ENCODE measurements at places on chromosomes 6 and 20. TPM values are rescaled to one million over a fixed set of nuclear protein-coding genes. Genes with fewer than 3 reads are reported as not detected.

Gene C20orf144
- not detected for total RNA-seq

Gene HUS1B
- total RNA-seq = not detected

Gene KCNK15
- total RNA-seq = not detected

Gene UNC5CL
- total RNA-seq = 0.52 TPM

Gene TSBP1
- not detected for total RNA-seq

Gene GGTLC1
- not detected for total RNA-seq

Gene KIF25
- 0.16 TPM for total RNA-seq

Gene RNF5
- 54.6 TPM for total RNA-seq

Gene RHAG
- not detected for total RNA-seq

Gene SLC17A3
- total RNA-seq = not detected

DNA sequence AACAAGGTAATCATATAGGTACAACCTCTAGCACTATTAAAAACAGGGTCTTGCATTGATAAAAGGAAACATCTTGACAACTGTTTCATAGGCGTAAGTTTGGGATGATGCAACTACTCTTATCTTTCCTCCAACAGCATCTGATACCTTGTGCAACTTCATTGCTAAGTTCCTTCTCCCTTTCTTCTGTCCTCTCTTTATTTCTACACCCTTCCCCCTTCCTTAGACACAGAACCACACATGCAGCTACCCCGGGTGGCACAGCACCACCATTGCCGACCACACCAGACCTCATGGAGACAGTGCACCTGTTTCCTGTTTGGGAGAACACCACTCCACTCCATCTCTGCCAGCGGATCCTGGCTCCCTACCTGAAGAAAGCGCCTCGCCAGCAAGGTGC, 14.4 kb downstream of the MYB start:
- no peak for DNase-seq

DNA sequence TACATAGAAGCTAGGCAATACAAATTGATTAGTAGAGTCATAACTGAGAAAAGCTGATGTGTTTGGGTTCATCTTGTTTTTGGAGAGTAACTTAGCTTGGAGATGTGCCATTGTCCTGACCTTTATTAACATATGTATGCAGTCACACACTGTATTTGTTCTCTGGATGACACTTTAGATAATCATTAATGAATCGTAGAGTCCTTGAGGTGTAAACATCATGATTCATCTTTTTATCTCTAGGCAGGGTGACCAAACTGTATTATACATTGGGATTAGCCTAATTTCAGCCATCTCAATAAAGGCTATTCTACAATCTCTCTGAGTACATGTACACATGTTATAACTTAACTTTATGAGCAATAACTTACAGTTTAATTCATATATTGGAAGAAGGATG, 3.6 kb upstream of the MTCL3 start:
- no peak for DNase-seq

- DNase-seq = no peak
These were observed 141.7 kb downstream of the NKAIN2 start for GRCh38 chr6:123945386-123945785.

DNA sequence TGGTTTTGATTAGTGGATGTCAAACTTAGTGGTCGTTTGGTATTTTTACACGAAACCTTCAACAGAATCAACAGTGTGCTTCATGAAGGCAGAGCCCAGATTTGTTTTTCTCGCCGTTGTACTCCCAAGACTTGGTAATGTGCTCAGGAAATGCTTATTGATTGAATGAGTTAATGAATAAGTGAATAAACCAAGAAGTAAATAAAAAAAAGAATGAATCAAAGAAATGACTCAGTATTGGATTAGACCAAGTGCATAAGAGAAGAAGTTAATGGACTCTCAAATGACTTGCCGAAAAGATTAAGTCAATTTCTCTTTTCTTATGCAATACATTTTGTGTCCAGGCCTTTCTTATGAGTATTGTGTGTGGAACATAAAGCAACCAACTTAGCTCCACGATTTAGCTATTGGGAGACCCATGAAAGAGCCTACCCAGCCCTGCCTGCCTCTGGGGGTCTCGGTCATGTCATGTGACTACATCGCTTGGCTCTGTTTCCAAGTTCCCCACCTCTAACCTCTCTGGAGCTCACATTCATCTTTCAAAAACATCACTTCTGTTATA, 10.6 kb upstream of the FUCA2 start:
- no peak for DNase-seq

GRCh38 chr20:8373579-8373978, 241.5 kb downstream of the PLCB1 start:
- DNase-seq = no peak

DNA sequence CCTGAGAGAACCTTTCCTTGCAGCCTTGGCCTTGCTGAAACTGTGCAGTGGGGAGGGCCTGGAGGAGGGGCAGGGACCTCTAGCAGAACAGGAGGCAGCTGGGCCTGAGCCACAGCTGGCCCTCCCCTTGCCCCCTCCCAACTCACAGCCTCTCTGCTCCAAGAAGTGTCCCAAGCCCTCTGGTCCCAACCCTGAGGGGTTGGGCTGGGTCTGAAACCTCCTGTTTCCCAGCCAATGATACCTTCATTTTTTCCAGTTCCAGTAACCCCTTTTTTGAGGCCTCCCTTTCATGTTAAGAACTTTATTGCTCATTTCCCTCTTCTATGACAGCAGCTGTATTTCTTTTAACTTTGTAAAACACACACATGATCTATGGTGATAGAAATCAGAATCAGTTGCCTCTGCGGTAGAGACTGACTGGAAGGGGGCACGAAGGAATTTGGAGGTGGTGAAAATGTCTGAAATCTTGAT, 17.9 kb upstream of the ARMC12 start:
- DNase-seq = no peak

DNA sequence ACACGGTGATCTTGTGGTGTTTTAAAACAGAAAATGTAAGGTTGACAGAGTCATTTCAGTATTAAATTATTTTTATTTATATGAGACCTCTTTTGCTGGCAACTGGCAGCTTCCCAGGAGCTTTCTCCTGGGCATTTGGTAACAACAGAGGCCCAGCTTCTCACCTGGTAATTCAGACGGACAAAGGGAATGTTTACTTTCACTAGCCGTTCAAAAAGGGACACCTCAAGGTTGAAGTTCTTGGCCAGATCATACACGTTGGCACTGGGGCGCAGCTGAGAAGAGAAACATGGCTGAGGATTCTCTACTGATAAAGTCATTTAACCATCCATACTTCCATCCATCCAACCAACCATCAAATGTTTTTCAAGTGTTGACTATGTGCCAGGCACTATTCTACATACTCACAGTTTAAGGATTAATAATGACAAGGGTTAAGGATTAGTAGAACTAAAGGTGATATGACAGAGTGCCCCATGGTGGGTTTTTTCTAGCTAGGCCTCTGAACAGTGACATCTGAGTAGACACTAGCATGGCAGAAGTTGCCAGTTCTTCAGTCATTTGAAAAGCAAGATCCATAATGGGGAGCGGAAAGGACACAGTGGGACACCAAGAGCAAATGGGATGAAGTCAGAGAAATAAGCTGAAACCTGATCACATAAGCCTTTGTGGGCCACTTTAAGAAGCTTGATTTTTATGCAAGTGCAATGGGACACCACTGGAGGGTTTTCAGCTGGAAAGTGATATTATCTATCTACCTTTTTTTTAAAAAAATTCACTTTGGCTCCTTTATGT, 25.1 kb downstream of the ZNFX1 start:
- no peak for DNase-seq
